ENCODE measurements at places on chromosomes 12 and 14.

DNA sequence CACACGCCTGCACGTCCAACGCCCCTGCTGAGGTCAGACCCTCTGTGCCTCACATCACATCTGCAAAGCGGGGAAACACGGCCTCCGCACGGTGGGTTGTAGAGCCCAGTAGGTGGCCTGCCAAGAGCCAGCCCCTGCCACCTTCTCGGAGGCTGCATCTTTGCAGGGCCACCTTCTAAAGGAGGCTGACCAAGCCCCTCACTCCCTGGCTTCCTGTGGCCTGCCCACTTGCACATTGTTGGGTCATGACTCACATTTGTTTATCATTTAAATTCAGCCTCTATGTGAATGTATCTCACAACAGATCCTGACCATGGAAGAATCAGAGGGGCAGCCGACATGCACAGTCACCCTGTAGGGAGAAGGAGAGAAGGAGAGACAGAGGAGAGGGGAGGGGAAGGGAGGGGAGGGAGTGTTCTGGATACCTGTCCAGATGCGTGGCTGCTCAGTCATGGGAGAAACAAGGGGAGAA, 319.5 kb upstream of the DIO3 start:
- no peak for DNase-seq

- no peak for DNase-seq
Measured at GRCh38 chr12:106311139-106311538, 8.6 kb downstream of the TCP11L2 start.

DNA sequence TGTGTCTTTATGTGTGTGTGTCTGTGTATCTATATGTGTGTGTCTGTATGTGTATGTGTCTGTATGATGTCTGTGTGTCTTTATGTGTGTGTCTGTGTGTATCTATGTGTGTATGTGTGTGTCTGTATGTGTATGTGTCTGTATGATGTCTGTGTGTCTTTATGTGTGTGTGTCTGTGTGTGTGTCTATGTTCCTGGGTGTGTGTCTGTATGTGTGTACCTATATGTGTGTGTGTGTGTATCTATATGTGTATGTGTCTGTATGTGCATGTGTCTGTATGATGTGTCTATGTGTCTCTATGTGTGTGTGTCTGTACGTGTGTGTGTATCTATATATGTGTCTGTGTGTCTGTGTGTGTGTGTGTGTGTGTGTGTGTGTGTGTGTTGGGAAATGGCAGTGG, 19.0 kb upstream of the CD9 start:
- DNase-seq: no peak

DNA sequence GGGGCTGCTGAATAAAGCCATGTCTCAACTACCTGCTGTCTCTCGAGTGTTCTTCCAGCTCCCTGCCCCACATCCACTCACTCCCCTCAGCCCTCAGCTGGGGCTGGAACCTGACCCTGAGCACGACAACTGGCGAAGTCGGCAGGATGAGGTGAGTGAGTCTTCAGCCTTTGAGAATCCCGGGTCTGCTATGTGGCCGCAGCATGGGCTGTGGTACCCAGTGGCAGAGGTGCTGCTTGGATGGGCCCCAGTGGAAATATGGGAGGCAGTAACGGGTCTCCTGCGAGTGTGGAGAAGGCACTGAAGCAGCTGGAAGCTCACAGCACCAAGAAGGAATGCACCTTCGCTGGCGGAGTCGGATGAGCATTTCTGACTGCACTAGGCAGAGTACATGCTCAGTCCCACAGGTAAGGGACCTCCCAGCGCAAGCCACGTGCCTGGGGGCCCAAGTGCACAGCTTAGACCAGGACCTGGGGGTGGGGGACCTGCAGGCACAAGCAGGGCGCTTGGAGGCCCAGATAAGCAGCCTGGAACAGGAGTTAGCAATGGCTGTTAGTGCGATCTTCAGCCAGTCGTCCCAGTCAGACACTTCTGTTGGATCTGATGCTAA, 95.5 kb upstream of the TMPO start:
- DNase-seq: no peak

- DNase-seq: no peak
Measured at GRCh38 chr12:40012711-40013110, 93.2 kb downstream of the SLC2A13 start.

DNA sequence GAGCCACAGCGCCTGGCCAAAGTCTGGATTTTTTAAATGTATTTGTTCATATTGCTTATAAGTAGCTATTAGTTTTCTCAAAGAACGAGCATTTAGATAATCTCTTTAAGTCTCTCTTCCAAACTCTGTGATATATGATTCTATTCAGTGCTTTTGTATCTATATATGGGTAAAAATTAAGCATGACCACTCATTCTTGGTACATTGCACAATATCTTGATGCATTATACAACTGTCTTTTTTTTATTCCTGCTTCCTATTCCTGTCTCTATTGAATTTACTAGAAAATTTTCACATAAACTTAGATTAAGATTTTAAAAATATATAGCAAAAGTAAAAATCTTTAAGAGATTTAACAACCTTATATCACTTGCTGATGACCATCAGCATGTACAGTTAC, 29.1 kb downstream of the SOCS2 start:
- DNase-seq: no peak

DNA sequence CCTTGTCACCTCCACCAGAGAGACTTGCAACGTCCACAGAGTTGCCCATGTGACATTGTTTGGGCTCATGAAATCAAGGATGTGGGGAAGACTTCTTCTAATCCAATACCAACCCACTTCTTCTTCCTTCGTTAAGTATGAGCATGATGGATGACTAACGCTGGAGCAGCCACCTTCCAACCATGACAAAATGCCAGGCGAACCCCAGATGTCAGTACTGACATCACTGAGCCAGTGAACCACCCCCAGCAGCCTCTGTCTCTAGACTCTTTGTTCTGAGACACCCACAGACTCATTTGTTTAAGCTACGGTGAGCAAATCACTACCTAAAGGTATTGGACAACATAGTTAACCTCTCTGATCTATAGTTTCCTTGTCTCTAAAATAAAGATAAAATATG, 123.7 kb downstream of the GRIN2B start:
- DNase-seq: no peak

GRCh38 chr14:69671365-69672030, 60.1 kb downstream of the SUSD6 start:
- no peak for DNase-seq

DNA sequence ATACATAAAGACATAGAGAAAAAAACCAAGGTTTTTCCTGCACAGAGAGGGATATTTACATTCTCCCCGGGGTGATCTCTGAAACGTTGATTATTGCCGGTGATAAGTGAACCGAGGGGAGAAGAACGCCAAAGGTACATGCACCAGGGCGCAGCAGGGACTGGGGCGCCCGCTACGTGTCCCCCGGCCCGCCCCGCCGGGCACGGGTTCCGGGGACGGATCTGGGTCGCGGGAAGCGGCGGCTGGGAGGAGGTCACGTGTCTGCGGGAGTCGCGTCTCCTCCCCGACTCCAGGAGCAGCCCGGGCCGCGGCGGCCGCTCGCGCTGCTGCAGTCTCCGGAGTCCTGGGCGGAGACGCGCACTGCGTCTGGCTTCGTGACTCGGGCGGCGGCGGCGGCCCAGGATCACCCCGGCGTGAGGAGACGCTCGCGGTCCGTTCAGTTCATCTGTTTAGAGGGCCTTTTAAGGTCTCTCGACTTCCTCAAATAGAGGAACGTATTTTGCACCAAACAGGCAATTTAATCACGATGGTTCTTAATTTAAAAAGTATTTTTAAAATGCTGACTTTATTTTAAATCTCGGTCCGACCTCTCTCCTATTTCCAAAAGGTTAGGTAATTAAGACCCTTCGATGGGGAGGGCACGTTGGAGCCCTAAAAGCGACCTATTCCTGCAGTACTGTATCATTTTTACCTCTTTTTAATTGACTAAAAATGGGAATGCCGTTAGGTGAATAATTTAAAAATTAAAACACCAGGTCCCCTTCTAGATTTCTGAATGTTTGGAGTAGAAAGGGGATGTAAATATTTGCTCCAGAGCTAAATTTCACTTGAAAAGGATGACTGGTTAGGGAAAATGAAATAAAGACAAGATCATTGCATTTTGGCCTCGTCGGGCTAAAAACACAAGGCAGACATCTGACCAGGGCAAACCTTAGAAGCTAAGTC, 1.8 kb upstream of the BHLHE41 start:
- DNase-seq: peak; percentile 84

DNA sequence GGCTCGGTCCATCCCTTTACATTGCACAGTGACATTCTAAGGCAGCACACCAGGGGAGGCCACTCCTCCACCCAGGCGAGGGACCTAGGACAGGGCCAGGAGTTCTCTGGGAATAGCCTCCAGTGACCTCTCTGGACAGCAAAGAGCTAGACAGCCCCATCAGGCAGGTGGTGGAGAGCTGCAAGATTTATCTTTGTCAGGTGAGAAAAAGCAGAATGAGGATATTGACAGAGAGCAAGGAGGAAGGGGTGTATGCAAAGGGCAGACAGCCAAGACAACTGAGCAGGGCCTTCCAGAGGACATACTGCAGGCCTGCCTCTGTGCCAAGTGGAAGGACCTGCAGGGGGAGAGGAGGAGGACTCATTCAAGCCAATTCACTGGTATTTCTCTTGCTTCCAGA, 112.4 kb upstream of the MAX start:
- no peak for DNase-seq

DNA sequence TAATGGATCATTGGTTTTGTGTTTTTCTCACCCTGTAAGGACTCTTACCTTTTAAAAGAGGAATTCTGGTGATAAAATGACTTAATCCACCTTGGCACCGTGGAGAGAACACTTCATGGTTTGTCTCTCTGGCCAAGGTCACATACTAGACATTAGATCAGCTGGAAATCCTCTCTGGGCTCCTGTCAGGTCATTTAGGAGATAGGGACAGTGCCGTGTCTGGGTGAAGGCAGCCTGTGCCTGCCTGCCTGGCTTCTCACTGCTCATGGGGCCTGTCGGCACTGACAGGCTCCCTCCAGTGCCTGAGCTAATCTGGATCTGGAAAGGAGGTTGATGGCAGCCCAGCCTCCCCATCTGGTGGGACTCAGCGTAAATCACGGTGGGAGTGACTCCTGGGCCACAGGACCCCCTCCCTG, 5.7 kb downstream of the CRADD start:
- DNase-seq: no peak

DNA sequence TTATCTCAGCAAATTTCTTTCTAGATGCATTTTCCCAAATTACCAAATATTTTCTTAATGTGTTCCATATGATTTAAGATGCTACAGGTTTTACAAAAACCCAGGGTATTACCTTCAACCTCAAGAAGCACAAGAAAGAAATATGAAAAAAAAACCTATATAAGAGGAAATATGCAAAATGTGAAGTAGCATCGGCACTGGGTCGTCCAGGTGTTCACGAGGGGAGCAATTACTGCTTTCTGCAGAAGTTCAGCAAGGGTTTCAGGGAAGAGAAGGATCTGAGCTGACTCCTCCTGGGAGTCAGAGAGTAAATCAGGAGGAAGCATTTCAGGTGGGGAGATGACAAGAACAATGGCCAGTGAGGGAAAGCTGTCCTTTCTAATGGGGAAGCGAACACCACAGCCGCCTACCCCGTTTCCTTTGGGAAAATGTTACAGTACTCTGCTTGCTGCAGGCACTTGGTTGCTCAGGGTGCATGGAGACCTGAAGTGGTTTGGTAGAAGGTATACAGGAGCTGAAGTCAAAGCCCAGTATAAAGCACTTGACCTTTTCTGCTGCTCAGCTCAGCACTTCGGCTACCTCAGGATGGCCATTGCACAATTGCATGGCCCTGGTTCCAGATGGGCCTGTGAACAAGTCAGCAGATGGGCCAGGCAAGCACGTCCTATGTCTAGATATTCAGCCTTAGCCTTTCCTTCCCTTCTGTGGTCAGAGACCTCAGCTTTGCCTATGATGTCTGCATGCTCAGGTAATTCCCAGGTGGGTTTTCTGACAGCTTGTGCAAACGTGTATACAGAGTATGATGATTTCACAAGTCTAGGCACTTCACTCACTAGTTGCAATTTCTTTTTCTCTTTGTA, 155.6 kb downstream of the PAX9 start:
- no peak for DNase-seq
